ENCODE measurements at places on chromosomes 7 and 10. TPM values are rescaled to one million over a fixed set of nuclear protein-coding genes. Genes with fewer than 3 reads are reported as not detected.

The ELOVL3 gene
- 0.80 TPM for polyA plus RNA-seq

The HMX2 gene
- 18.3 TPM for polyA plus RNA-seq

The CPA4 gene
- 0.34 TPM for polyA plus RNA-seq

The SLC13A1 gene
- not detected for polyA plus RNA-seq

The NUTM2E gene
- polyA plus RNA-seq = not detected

The GARIN1A gene
- not detected for polyA plus RNA-seq

The ZNF853 gene
- polyA plus RNA-seq = 19.3 TPM

The MYL10 gene
- not detected for polyA plus RNA-seq

The CYP3A7 gene
- polyA plus RNA-seq = not detected

The AKR1C2 gene
- 2.1 TPM for polyA plus RNA-seq

The PRLHR gene
- polyA plus RNA-seq = not detected

The COL17A1 gene
- polyA plus RNA-seq = 0.63 TPM

The MAGI2 gene
- 14.6 TPM for polyA plus RNA-seq

DNA sequence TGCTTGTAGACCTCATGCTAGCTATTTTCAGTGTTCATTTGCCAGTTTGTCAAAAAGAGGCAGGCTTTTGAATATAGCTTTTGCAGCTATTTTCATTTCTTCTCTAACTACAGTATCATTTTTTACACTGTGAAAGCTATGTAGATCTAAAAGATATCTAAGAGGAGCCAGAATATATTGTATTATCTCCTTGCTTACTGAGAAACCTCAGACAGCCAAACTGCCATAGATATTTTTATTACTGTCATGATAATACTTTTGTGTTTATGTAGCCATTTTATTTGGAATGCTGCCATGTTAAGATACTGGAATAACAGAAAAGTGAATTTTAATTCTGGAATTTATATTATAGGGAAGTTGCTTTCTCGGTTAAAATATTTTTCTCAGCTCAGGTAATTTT lies 37.2 kb downstream of the ANKIB1 start:
- no peak for DNase-seq

- DNase-seq = no peak
Observed at GRCh38 chr7:117051808-117052207, 98.5 kb downstream of the ST7 start.

DNA sequence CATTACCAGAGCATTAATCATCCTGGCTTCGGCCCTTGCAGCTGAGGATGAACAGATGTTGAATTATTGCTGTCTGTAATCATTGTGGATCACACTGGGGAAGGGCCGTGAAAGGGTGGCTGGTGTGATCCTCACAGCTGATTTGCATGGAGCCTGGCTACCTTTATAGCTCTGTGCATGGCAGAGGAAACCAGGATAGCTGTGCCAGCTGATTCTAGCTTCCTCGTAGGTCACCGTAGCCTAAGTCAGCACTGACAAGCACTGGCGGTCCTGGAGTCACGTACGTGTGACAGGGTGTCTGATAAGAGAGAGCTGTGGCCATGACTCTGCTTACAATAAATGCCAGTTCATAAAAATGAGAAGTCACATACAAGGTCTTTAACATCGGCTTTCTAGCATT lies 76.5 kb downstream of the INSYN2A start:
- DNase-seq = no peak

DNA sequence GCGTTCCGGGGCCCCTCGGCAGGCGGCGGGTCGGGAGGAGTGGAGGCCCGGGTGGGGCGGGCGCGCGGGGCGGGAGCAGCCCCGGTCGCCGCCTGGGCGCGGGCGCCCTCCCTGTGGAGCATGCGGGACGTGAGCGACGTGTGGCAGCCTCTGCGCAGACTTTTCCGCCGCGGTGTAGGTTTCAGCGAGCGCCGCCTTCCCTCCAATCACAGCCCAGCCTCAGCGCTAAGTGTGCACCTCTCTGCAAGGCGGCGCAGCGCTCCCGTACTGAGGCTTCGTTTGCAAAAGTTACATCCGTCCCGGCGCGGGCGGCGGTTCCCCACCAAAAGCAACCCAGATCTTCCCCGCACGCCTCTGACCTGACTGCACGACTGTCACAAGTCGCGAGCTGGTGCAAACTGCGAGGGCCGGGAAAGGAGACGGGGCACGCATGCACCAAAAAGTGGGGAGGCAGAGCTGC lies 1.2 kb upstream of the PFKFB3 start:
- peak; percentile 82 for DNase-seq

DNA sequence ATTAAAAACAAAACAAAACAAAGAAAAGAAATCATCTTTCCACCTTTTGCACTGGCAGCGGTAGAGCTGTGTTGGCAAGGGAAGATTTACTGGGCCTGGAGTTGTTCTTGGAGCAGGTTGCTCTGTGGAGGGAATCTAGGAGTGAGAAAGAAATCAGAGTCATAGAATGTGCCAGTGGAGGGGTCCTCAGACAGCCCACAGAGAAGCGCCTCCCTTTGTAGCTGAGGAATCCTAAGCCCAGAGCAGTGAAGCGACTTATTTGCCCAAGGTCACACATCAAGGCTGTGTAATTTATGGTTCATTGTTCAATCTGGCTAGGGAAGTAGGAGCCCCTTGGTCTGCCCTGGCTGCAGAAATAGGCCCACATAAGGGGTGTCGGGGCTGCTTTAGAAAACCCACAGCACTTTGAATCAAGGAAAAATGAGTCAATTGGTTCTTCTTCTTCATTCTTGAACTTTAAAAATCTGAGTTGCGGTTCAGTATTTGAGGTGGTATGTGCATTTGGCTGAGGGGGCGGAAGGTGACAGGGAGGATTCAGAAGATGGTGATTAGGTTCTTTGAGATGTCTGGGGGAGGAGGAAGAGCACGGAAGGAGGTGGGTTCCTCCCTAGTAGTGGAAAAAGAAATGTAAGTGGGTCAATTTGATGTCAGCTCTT lies 253.7 kb downstream of the PTEN start:
- no peak for DNase-seq

DNA sequence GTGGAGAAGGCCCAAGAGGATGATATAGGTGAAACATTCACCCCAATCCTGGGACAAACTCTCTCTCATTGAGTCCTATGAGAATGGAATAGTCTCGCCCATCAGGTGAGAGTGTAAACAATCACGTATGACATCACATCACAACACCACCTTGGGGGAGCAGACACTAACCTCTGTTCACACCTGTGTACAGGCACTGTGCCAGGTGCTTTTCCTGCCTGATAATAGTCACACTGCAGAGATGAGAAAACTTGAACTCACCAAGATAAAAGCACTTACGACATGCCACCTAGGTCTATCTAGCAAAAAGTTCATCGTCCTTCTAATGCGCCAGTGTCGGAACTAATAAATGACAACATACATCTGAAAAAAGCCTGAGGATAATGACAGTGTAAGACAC lies 187.8 kb downstream of the FAM107B start:
- DNase-seq = no peak

- DNase-seq = no peak
Observed at GRCh38 chr10:112913661-112914287, 36.3 kb upstream of the TCF7L2 start.

GRCh38 chr10:12465385-12466136 lies 116.2 kb downstream of the CAMK1D start:
- no peak for DNase-seq

DNA sequence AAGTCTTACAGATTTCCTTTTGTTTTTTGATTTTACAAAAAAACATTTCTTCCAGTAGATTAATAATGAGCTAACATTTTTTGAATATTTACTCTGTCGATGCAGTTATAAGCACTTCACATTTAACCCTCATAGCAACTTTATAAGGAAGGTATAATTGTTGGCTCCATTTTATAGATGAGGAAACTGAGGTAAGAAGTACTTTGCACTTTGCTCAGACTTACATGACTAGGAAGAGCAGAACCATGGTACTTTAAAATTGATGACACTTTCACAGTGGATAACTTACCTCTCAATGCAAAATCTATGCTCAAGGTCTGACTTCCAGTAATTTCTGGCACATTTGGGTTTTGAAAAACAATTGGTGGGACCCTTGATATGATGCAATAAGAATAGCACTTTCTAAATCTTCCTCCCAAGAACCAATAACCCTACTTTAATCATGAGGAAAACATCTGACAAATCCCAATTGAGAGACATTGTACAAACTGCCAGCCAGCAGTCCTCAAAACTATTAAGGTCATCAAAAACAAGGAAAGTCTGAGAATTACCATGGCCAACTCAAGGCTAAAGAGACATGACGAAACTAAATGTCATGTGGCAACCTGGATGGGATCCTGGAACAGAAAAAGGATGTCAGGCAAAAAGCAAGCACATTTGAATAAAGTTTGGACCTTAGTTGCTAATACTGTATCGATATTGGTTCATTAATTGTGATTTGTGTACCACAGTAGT lies 72.6 kb downstream of the RALA start:
- DNase-seq = no peak

DNA sequence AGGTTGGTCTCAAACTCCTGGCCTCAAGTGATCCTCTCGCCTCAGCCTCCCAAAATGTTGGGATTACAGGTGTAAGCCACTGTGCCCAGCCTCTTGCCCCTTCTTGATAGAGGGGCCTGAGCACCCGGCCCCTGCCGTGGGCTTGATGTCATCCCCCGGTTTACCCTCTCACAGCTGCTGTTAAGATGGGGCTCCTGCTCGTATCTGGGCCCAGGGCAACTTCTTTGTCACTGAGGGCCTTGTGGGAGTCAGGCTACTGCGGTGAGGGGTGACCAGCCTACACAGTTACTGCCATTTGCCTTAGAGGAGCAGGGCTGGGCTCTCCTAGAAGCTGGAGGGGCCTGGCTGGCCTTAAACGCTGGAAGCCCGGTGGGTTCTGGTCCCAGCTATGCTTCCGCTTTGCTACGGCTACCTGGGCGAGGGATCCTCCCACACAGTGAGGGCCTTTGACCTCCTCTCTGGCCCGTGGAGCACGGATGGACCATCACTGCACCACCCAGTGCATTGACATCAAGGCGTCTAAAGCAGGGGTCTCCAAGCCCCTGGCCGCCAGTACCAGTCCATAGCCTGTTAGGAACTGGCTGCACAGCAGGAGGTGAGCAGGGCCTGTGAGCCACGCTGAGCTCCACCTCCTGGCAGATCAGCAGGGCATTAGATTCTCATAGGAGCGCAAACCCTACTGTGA lies 1.1 kb upstream of the TMEM130 start:
- no peak for DNase-seq

GRCh38 chr7:73340514-73340913 lies 12.6 kb downstream of the FKBP6 start:
- no peak for DNase-seq

- DNase-seq = no peak
Observed at GRCh38 chr7:38195804-38196595, 18.0 kb downstream of the STARD3NL start.

DNA sequence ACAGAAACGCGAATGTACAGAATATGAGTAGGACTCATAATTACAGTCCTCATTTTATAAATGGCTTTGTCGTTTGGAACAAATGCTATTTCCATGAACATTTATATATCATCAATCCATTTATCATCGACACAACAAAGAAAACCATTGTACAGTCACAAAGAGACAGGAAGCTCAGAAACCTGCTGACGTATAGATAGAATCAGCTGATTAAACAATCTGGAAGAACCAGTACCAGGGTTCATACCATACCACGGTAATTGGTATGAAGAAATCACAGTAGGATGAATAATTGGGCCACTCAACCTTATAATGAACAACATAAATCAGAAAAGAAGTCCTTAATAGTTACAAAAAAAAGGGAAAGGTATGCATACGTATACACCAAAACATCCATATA lies 295.0 kb downstream of the PARD3 start:
- no peak for DNase-seq

DNA sequence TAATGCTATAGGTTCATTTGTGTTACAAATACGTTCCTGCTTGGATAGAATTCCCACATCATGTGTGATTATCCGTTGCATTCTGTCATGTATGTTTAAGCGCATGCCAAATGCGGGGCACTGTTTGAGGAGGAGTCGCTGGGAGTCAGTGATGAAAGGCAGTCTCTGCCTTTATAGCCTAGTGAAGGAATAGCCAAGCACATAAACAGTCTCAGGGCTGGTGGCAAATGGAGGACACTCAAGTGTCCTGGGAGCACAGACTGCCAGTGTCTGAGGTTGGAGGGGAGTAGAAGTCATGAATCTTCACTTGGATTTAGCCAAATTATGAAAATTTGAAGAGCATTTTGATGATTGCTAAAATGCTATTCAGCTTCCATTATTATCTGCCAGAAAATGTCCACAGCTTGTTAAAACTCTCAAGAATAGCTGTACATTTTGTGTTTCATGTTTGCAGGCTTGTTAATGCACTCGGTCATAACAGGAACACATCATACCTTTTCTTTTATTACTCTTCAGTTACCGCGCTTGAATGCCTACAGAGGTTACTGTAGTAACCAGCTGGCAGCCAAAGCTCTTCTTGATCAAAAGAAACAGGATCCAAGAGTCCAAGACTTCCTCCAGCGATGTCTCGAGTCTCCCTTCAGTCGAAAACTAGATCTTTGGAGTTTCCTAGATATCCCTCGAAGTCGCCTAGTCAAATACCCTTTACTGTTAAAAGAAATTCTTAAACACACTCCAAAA lies 41.6 kb downstream of the NET1 start:
- DNase-seq = no peak

- DNase-seq = no peak
Observed at GRCh38 chr7:112897839-112898431, 107.7 kb upstream of the TMEM168 start.

- DNase-seq = no peak
Observed at GRCh38 chr7:44101966-44102845, 1.9 kb upstream of the AEBP1 start.

- no peak for DNase-seq
Observed at GRCh38 chr7:102396710-102397019, 502 bp downstream of the PRKRIP1 start.

GRCh38 chr10:63169624-63170023 lies 36.5 kb downstream of the NRBF2 start:
- DNase-seq = peak; percentile 31

GRCh38 chr7:51055039-51055840 lies 261.4 kb downstream of the COBL start:
- no peak for DNase-seq

DNA sequence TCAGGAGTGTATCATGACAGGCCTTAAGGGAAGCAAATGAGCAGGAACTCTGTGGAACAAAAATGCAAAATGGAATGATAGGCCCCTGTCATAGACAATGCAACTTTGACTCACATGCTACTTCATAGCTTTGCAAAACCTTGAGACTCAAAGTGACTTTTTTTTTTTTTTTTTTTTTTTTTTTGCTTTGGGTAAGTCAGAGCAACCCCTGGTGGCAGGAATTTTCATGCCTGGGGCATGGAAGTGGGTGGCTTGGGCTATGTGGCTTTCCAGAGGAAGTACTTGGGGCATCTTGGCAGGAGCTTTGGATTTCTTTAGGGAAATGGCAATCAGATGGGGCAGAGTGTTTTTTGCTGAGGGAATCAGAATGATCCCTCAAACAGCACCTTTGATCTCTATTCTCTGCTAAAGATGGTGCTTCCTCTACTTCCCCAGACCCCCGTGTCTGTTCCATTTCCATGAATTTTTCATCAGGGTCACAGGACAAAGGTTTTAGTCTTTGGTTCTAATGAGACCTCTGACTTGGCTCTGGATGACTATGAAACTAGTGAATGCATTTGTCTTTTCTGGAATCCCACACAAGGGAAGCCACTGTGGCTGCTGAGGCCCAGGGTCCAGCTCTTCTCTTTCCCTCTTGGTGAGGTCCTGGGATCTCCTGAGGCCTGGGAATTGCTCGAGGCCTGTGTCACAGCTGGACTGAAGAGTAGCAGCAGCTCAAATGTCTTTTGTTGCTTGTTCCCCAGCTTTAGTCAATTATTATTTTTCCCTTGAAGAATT lies 62.8 kb downstream of the TACC2 start:
- DNase-seq = no peak

Data from brain (organoid and tissue), 16 donors.